GM23338 (cell line): ENCODE measurements at places on chromosomes 7 and 10.

GRCh38 chr7:4711634-4712033 lies 29.5 kb downstream of the FOXK1 start:
- DNase-seq: no peak

DNA sequence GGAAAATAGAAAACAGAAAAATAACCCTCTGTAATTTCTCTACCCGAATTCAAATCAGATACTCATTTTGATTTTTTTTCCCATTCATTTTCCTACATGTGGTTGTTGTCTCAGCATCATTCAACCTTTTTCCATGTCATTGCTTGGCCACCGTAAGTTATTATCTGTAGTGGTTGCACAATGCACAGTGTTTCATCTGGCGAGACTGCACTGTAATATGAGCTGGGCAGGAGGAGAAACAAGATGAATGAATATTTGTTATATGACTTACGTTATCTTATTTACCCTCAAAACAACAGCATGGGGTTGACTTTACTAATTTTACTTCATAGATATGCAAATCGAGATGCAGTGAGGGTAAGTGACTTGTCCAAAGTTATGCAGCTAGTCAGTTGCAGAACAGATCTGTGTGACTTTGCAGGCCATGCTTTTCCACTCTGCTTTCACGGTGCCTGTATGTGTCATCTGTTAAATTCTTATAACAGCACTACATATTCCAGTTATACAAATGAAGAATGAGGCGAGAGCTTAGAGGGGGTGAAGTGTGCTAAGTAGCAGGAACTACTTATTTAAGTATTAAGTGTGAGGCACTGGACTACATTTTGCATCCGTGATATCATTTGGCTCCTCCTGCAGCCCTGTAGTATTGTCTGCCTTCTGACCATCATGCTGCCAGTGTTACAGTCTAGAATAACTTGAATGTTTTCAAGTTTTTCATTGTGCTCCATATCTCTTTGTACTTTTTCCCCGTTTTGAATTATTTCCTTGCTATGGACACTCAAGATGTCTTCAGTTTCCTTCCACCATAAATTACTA lies 56.7 kb downstream of the ZMYND11 start:
- DNase-seq: no peak

GRCh38 chr10:1776127-1776662 lies 38.9 kb upstream of the ADARB2 start:
- DNase-seq: no peak

DNA sequence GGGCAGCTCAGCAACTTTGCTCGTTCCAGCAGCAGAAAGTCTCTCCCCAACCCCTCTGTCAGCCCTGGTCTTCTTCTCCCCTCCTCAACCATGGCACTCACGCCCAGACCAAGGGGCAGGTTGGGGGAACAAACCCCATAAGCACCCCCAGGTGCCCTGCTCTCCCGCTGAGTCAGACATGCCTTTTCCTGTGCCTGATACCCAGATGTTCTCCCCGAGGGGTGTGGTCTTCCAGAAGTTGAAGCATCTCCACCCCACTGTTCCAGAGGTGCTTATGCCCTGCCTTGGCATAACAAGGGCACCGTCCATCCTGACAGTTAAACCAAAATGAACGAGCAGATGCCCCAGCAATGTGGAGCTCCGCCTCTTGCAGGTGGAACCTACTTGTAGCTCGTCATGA lies 67.1 kb downstream of the C10orf143 start:
- DNase-seq: no peak

- DNase-seq: no peak
Observed at GRCh38 chr7:1498370-1499305, 5.6 kb downstream of the INTS1 start.

- no peak for DNase-seq
Observed at GRCh38 chr10:88149906-88150305, 286.5 kb downstream of the PTEN start.
